NCI-H187 (cell line): ENCODE measurements at places on chromosomes 6 and 20.

- no peak for DNase-seq
Measured at GRCh38 chr20:41476013-41476441, 109.4 kb upstream of the EMILIN3 start.

DNA sequence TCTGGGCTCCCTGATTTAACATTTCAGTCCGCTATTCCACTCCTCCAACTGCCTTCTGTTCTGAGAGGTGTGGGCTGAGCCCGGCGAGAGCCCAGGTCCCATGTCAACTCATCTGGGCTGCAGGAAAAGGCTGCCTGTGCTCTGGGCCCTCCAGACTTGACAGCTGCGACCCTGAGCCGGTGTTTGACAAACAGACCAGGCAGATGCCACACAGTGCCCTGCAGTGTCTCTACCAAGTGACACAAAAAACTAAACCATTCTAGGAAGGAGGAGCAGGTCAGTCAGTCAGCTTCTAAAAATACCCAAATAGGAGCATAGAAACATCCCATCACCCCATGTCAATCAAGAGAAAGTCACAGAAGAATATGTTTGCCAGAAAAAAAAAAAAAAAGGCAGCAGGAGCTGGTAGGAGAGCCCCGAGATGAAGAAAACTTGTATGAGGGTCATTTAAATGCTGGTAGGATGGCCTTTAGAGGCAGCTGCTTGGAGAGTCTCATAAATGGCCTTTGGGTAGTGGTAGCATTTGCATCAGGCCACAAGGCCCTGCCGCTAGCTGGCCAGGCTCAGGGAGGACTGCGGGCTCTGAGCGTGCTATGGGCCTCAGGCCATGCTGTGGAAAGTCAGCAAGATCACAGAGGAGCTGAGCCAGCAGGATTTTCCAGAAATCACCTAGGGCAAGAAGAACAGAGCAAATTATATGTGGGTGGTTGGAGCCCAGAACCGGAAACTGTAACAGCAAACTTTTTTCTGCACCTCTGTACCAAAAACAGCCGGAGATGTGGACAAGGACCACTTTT lies 36.6 kb upstream of the GFOD1 start:
- DNase-seq: no peak

- no peak for DNase-seq
Measured at GRCh38 chr6:116536216-116536621, 9.3 kb downstream of the TRAPPC3L start.

DNA sequence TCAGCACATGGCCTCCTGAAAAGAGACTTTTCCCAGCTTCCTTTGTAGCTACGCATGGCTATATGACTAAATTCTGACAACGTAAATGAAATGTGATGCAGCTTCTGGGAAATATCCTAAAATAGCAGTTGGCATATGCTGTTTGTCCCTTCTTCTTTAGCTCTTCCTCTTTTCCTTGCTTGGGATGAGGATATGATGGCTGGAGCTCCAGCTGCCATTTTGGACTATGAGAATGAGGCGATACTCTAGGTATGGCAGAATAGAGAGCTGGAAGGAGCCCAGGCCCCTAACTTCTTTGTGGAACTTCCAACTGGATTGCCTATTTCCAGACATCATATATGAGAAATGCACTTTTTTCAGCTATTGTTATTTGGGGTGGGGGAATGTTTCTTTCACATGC lies 5.3 kb upstream of the ZFP64 start:
- no peak for DNase-seq

DNA sequence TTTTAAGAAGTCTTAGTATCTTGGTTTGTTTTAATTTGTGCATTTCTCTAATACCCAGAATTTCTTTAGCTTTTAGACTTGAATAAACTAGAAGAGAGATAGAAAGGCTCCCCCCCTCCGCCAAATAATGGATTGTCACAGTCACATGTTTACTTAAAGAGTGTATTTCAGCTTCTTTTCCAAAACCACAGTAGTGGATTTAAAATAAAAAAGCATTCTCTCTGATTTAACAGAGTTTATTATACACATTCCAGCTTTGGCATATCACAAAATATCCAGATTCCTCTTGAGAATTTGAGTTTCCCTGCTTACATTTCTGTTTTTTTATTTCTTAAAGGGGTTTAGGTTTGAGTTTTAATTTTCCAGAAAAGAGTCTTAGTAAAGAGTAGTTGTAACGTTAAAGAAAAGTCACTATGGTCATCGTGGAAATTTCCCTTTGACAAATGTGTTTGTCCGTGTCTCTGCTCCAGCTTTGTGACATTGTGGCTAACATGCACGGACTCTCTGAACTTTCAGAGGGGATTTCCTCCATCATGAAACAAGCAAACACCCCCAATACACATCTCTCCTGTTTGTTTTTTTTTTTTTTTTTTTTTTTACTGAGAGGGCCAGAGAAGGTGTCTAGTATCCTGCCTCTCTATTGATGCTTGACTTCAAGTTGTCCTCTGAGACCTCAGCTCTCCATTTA lies 113.5 kb upstream of the SUPT3H start:
- DNase-seq: no peak

DNA sequence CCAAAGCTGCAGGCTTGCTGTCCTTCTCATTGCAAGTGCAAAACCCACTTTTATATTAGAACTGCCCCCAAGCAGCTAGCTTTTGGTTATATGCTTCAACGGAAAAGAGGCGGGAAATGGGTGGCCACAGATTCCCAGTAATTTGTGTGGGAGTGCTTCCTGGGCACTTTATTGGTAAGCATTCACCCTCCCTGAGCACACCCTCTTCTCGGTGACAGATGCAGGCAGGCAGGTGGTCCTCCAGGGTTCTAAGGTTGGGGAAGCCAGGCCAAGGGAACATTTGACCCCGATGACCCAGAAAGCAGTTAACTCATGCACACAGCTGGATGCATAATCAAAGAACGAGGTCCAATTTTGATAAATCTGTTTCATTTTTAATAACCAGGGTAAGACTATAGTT lies 29.1 kb downstream of the PRDM1 start:
- DNase-seq: no peak

- no peak for DNase-seq
Measured at GRCh38 chr20:38286586-38287531, 17.1 kb upstream of the BPI start.

DNA sequence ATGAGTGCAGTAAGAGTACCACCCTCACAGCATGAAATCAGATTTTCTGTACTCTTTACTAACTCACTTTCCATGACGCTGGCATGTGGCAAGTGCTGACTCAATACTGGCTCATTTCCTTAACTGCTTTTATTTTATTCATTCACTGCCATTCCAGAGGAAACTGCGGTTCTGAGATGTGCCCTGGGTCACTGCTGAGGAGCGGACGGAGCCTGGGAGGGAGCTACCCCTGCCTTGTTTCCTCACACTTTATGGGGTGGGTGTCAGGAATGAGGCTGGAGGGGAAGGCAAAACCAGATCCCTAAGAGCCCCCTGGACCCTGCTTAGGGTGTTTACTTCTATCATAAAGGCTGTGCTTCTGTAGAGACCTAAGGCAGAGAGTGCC lies 14.4 kb downstream of the NT5E start:
- DNase-seq: no peak

- no peak for DNase-seq
Measured at GRCh38 chr20:42678895-42679294, 510.8 kb downstream of the PTPRT start.

DNA sequence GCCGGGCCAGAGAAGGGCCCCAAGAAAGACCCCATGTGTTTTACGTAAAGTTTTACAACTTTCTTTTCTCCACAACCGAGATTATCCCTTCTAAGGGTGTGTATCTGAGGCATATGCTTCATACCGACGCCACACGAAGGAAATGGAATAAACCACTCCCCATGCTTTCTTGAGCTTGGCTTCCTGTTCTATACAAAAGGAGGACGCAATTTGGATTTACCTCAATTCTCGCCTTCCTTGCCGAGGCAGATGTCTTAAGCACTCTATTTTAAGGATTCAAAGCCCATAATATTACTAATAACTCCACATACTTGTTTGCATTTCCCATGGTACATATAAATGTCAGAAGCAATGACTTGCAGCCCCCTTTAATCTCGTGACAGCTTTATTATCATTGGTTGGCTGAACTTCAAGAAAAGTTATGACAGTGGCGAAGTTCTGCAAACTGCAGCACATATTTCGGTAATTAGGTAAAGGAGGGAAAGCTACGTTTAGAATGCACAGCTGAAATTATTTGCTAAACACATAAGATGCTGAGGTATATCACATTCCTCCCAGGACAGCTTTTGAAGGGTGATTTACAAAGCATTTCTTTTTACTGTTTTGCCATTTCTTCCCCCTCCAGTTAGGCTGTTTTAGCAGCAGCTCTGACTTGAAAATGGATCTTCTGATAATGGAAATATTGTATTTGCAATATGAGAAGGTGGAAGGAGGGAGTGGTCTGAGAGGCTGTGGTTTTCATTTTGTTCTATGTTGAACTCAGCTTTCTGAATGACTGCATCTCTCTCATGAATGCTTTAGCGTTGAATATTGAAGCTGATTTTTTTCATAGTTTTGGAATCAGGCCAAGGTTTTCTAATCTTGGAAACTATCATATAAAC lies 330.5 kb downstream of the EPHA7 start:
- no peak for DNase-seq

GRCh38 chr6:117298941-117299340 lies 33.6 kb downstream of the VGLL2 start:
- DNase-seq: no peak

- no peak for DNase-seq
Measured at GRCh38 chr6:10880366-10880765, 1.5 kb downstream of the GCM2 start.

GRCh38 chr6:155040901-155041650 lies 46.0 kb downstream of the TIAM2 start:
- no peak for DNase-seq

DNA sequence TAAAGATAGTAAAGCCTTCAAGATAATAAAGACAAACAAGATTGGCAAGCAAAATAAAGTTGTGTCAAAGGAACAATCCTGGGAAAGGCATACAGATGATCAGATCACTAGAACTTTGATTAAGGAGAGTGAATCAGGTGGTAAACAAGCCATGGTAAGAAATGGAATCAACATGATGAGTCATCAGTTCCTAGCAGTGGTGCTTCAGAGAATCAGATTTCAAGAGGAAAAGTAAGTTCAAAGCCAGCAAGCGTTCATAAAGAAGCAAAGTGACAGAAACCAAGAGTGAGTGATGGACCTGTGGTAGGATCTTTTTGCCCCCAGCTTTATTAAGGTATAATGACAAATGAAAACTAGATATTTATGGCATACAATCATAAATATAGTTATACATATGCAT lies 340.4 kb downstream of the TPBG start:
- DNase-seq: no peak

DNA sequence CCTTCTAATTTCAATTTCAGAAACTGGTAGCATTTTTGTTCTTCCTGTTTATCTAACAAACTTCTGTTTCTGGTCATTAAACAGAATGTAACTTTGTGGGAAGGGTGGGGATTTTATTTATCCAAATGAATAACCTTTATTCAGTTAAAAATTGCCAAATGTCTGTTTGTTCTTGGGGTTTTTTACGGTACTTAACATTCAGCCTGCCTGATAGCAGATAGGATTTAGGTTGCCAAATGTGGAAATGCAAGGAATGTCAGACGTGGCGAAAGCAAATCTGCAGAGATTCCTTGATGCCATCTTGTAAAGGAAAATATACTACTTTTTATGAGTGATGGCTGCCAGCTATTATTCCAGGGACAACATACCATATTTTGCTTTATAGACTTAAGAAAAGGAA lies 95.7 kb downstream of the LYRM2 start:
- no peak for DNase-seq

DNA sequence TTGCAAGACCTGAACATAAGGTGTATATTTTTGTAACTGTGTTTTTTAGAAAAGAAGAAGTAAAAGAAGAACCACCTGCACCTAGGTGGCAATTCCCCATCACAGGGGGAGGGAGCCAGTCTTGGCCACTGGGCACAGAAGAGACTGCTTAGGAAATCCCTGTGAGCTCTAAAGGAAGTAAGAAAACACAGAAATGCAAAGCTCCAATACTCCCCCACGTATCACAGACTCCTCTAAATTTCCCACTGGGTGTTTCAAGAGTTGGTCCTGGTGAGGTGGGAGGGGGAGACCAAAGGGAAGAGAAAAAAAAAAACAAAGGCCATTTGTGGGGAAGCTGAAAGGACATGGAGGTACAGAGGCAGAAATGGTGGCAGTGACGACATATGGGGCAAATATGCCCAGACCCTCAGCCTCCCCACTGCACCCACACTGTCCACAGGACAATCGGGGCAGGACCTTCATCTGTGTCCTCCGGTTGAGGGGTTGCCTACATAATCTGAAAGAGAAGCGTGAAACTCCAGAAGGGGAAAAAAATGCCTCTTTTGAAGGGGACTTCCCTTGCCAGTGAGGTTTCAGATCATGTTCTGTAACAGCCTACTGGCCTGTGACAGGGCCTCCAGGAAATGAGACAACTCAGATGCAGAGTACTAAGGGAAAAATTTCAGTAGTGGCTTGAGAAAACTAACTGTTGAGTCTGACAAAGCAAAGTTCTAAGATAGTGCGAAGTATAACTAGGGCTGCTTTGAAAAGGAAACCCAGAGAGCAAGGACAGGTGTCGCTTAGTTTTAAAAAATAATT lies 226.2 kb upstream of the MARCKS start:
- no peak for DNase-seq

DNA sequence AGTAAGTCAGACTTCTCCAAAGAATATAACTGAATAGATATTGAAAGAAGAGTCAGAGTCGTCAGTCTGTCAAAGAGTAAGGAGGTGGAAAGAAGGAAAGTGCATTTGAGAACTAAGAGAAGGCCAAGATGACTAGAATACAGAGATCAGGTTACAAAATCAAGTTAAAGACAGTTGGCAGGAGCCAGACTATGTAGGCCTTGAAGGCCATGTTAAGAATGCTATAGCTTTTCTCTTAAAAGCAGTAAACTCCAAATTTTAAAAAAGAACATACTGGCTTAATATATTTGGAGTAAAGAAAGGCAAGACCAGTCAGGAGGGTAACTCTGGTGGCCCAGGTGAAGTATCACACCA lies 68.8 kb downstream of the IBTK start:
- no peak for DNase-seq

GRCh38 chr20:50052550-50053361 lies 60.2 kb downstream of the UBE2V1 start:
- DNase-seq: no peak

GRCh38 chr6:28683945-28684538 lies 158.4 kb downstream of the GPX5 start:
- no peak for DNase-seq

DNA sequence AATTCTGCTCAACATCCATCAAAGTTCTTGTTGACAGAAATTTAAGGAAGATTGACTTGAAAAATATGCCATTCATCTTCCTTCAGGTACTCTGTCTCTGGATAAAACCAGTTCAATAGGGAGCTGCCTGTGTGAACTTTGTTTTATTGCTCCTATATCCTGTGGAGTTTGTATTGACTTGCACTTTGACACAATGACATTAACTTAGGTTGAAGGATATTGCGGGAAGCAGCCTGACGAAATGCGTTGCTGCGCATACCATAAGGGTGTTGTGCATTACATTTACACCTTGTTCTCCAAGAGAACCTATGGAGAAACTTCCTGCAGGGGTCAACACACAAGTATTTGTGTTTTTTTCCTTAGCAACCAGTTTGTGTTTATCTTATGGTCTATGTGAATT lies 185.4 kb upstream of the GRIK2 start:
- DNase-seq: no peak

GRCh38 chr20:47356526-47357295 lies at the start of gene ZMYND8:
ZMYND8 (minus strand) TSS chr20:47356699; CDS start chr20:47356670, 29 bp downstream.
- DNase-seq: peak; percentile 81
